Left hindlimb (tissue), 1 donor: ENCODE measurements at places on chromosomes 7 and 10.

- no peak for DNase-seq
Observed at GRCh38 chr10:109218207-109218606, 705.1 kb downstream of the XPNPEP1 start.

DNA sequence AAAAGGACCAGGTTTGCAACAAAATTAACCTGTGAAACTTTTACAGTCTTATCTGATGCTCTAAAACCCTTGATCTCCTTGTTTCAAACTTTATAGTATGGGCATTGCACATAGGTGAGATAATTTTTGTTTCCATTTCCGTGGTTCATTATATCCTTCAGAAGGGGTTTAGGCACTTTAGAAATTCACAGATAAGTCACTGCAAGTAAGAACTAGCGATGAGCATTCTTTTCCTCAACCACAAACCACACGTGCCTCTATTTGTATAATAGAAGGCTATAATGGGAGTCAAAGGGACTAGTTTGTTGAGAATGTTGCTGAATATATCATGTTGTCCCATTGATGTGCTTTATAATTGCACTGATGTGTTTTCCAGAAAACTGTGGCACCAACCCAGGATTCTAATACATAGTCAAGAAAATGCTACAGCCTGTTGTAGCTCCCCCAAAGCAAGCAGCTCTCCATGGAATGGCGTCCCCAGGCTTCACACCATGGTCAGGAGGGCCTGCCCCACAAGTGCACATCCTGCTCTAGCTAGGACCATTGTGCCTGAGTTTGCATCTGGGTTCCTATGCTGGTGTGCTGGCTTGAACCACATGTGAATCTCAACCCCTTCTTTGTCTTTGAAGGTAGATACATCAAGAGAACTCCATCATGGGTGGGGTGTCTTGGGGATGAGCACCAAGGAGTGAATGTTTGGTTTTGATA, 14.0 kb upstream of the ATXN7L1 start:
- DNase-seq = no peak

GRCh38 chr7:106178593-106179134, 66.6 kb upstream of the SYPL1 start:
- DNase-seq = no peak

GRCh38 chr7:24573554-24574338, 494 bp downstream of the PALS2 start:
- peak; percentile 74 for DNase-seq

GRCh38 chr7:102916881-102917280, 4.1 kb downstream of the LRRC17 start:
- DNase-seq = no peak

DNA sequence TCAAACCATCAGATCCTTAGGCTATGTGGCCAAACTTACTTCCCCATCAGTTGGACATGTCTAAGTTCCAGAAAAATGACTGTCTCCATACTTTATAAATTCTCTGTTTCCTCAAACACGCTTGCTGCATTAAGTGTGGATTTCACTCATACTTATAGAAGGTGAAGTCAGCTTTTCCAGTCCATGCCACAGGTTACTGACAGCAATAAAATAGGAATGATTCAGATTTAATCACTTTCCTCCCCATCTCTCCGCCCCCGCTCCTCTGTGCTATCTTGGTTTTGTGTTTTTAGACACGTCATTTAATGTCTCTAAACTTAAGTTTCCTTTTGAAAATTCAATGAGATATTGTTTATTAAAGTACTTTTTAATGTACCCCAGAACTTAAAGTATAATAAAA, 1098.0 kb upstream of the C7orf33 start:
- DNase-seq = no peak

GRCh38 chr7:98085674-98086073, 21.0 kb upstream of the LMTK2 start:
- DNase-seq = no peak

DNA sequence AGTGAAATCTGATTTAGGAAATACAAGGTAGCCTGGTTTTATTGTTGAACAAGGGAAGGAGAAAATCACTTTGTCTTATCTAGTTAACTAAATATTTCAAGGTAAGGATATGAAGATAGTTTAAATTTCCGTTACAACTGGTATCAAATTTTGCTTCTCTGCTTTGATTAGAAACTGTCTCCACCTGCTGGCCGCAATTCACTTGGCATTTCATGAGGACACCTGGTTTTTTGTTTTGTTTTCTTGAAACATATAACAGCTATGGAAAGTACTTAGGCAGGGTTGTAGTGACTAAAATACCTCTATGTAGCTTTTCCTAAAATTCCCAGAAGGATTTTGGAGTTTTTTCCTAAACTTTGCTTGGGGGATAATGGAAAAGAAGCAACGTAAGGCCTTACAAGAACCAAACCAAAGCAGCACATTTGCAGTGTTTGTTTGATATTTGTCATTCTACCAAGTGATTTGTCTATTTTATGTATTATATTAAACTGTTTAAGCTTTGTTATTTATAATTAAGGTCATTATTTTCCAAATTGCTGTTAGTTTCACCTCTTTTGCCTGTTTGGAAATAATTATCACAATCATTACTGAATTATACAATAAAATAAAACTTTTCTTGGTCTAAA, 73.6 kb downstream of the AHCYL2 start:
- DNase-seq = no peak

- no peak for DNase-seq
Observed at GRCh38 chr7:123401295-123401694, 133.1 kb downstream of the IQUB start.

GRCh38 chr7:126016722-126017121, 1087.1 kb upstream of the POT1 start:
- no peak for DNase-seq

- DNase-seq = peak; percentile 56
Observed at GRCh38 chr7:36280840-36281812, 108.5 kb upstream of the ANLN start.

GRCh38 chr7:22442187-22442881, 57.7 kb downstream of the STEAP1B start:
- DNase-seq = no peak

DNA sequence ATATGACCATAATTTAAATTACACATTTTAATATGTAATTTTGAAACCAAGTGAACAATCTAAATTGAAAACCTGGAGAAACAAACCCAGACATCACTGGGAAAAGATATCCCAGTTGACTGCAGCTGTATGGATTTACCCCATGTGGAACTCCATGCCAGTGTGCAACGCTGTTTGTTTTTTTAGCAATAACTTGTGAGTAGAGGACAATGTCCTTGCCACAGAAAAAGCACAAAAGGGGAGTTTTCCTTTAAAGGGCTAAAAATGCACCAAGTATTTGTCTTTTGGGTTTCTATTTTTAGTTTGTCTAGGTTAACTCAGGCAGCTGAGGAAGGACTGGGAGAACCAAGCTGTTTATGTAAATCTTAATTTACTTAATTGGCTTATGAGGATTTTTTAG, 15.1 kb upstream of the COL17A1 start:
- DNase-seq = no peak

- DNase-seq = no peak
Observed at GRCh38 chr7:45190406-45191165, 33.0 kb downstream of the RAMP3 start.

- DNase-seq = no peak
Observed at GRCh38 chr10:49083261-49083660, 32.1 kb downstream of the VSTM4 start.

DNA sequence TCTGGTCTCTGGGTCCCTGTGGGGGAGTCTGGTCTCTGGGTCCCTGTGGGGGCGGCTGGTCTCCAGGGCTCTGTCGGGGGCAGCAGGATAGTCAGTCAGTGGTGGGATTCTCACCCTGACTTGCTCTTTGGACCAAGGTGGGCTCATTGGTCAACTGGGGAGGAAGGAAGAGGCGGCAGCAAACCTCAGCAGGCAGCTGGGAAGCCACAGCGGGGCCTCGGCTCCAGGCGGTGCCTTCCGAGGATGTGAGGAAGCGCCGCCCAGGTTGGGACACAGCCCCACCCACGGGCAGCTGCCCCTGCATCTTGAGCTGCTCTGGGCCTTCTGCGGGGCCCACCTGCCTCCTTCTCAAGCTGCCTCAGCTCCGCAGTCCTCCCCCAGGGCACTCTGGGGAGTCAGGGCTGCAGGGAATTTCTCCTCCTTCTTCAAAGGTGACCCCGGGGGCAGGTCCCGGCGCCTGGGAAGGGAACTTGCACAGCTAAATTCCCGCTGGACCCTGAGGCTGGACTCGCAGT, 20.4 kb upstream of the KNDC1 start:
- peak; percentile 28 for DNase-seq

DNA sequence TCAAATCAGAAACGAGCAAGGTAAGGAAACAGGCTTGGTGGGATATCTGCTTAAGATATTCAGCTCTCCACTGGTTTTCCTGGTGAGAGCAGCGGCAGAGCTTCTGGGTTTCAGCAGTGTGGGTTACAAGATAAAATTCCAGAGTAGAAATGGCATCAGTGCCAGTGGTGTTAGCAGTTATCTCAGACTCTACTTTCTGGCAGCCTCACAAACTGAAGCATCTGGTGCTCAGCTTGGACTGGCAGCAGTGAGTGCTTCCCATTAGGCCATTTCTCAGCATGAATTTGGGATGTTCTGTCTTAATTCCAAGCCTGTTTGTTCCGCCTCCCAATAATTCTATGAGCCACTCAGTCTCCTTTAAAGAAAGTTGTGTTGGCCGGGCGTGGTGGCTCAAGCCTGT, 6.9 kb upstream of the GSTO2 start:
- no peak for DNase-seq

- no peak for DNase-seq
Observed at GRCh38 chr7:82750007-82750406, 306.4 kb upstream of the CACNA2D1 start.

DNA sequence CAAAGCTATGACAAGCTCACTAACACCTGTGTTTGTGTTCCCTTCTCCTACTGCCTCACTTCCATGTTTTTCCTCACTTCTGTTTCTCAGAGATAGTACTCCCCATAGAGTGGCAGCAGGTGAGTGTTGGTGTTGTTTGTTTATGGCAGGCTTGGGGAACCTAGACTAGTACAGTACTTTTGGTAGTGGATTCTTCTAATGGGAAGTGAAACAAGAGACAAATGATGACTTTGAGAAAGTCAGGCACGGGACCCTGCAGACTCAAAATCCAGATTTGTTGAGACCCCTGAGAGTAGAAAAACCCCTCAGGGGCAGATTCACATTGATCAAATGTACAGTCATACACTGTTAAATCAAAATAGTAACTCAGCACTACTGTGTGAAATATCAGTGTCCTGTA, 6.4 kb upstream of the CFAP69 start:
- no peak for DNase-seq

DNA sequence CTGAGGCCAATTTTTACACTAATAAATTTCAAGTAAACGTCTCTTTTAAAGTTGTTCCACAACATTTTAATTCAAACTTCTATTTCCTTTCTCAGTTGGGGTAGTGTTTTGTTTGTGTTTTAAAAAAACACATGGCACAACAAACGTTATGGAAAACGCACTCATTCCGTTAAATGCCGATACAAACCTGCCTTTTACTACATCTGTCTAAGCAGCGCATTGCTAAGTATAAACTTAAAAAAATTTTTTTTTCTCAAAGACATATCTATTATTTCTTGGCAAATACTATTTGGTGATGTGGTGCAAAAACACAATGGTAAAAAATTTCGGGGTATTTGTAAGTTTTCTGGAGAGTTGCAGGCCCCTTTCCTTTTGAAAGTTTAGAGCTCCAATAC, 1.4 kb downstream of the SKIDA1 start:
- no peak for DNase-seq

DNA sequence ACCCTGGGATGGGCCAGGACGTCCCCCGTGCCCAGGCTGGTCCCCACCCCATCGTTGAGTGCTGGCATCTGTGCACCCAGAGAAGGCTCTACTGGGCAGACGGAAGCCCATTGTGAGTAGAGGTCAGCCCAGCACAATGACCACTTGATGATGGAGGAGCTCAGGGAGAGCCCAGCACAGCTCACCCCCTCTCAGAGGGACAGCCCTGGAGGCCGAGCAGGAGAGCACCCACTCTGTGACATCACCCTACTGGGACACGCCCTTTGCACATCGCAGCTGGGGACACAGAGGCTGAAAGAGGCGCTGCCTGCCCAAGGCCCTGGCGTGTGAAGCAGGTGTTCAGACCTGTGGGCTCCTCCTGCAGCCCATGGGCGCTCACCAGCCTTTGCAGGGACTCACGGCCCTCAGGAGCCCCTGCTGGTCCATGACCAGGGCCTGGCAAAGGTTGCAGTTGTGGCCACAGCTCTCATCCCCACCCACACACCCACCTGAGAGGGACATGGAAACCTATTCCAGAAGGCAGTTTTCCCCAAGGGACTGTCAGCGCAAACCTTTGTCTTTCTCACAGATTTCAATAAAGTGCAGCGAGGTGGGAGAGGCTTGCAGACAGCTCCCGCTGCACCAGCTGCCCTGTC, 67.2 kb upstream of the PPP2R2D start:
- DNase-seq = no peak

GRCh38 chr7:11449316-11449715, 382.7 kb downstream of the THSD7A start:
- DNase-seq = no peak

DNA sequence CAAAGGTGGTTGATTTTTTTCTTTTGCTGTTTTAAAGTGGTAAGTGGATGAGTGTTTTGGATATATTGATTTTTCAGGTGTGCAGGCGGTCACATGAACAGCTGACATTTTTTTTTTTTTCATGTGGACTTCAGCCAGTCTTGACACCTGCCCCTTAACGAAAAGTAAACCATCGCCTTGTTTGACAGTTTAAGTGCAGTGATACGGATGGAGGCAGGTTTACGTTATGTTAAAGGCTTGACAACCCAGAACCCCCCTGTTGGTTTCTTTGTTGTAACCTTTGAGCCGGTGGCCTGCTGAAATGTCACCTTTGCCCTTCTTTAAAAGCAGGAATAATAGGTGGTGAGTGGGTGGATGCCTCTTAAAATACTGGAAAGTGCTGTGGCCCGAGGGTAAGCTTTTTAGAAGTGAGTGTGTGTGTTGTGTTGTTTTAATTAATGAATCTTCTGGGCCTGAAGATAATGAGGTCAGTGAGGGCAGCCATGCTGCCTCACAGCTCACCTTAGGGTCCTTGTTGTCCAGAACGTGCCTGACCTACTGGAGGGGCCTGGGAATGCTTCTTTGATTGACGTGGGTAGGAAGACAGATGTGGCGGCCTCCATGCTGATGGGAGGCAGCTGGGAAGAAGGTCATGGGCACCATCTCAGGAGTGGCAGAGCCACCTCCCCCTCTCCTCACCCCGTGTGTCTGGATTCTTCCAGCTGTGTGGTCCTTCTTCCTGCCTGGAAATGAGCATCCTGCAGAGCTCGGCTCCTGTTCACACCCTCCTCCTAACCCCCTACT, 69.8 kb downstream of the TCF7L2 start:
- no peak for DNase-seq

GRCh38 chr10:12214093-12214492, 18.1 kb downstream of the CDC123 start:
- DNase-seq = no peak

DNA sequence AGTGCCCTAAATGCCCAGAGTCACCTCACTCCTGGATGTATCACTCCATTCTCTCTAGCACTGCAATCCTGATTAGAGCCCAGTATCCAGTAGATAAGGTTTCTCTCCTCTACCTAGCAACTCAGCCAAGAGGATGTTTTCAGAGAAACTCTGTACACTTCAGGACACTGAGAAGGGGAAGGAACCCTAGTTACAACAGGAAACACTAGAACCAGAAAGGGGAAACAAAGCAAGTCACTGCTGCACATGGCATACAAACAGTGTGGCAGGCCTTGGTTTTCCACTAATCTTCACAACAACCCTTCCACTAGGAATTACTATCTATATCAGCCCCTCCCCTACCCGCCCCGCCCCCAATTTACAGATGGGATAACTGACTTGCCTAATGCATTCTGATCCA, 1.6 kb downstream of the FAM204A start:
- no peak for DNase-seq

- no peak for DNase-seq
Observed at GRCh38 chr7:30286749-30287148, 2.4 kb downstream of the ZNRF2 start.
